DMS53 (cell line): ENCODE measurements at places on chromosomes 11 and 22.

GRCh38 chr22:27699383-27700019 lies 102.1 kb downstream of the MN1 start:
- DNase-seq = no peak

DNA sequence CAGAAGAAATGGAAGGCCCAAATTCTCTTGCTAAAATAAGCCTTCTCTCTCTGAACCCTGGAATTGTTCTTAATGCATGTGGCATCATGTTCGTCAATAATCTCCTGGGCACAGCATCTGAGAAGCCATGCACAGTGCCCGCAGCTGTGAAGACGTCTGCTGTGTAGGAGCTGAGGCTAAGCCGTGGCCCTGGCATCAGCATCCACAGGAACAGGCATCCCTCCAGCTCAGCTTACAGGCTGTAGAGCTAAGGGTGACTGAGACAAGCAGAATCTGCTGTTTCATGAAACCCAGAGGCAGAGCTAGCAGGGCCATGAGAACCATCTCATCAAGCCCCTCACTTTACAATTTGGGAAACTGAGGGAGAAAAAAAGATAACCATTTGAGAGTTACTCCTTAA lies 60.6 kb downstream of the SEZ6L start:
- no peak for DNase-seq

DNA sequence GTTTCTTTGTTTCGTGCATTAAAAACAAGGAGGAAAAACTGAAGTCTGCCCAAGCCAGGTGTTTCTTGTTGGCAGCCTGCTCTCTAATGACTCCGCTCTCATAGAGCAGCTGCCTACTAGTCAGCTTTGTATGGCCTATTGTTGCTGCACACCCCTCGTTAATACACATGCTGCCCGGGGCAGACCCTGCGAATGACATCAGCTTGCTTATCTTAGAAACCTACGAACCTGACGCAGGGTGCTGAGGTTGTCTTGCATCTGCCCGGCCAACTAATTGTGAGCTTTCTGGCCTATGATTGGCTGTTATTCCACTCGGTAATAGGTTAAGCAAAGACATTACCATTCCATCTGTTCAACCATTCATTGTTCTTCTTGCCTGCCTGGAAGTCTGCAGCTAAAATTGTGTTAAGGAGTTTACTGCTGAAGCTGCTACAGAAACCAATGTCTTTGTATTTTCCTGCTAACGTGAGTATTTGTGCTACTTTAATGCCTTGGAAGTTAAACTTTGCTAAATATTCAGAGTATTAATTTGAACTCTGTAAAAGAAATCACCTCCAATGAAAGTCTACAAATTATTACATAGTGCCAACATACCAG lies 37.5 kb downstream of the ZC3H12C start:
- DNase-seq = peak; percentile 6

- DNase-seq = no peak
Measured at GRCh38 chr22:26556904-26557303, 33.0 kb downstream of the TPST2 start.

DNA sequence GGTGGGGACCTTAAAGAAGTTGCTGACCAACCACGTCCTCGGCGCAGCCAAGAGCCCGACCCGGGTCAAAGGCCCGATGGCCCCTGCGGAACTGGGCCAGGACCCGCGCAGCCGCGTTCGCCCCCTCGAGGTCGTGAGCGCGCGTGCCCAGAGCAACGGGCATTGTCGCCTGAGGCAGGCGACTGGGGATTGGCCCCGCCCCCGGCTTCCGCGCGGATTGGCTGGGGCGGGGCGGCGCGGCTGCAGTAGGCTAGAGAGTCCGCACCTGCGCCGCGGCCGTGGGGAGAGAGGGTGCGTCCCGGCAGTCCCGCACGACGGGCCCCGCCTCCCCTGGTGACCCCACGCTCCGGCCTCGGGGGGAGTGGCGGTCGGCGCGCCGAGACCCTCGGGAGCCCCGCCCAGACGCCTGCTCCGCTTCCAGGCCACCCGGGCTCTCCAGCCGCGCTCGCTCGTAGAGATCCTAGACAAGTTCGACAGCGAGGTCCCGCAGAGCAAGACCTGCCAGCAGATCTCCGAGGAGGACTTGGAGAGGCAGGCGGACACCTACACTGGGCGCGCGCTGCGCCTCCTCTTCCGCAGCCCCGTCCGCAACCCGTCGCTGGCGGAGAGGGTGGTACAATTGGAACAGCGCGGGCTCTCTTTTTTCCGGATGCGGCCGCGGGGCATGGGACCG lies 8.3 kb upstream of the PPIL2 start:
- peak; percentile 85 for DNase-seq

DNA sequence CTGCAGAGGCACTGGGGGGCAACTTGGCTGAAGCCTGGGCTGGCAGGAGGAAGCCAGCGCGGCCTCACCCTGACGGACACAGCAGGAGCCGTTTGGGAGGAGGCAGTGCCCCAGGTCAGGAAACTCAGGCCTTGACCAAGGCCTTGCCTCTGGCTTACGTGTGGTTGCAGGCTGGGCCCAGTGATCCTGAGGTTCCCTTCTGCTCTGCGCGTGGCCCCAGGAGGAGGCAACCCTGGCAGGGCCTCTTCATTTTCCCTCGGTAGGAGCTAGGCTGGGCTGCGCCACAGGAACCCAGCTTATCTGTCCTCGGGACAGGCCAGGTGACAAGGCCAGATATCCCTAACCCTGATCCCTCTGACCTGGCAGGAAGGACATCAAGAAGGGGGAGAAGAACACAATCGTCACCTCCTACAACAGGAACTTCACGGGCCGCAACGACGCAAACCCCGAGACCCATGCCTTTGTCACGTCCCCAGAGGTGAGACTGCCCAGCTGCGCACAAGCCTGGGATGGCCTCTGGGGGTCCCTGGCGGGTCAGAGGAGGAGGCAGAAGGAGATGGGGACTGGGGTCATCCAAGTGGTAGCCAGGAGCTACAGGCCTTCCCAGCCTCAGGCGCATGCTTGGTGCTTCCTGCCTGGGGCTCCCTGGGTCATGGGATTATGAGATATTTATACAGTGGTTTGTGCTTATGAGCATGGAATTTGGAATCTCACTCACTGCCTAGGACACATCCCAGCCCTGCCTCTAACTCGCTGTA lies 20.6 kb downstream of the POLR3H start:
- DNase-seq = no peak

- no peak for DNase-seq
Measured at GRCh38 chr22:43017525-43018460, 2.8 kb upstream of the PACSIN2 start.

GRCh38 chr11:9982796-9983579 lies 311.0 kb downstream of the SBF2 start:
- DNase-seq = peak; percentile 44

DNA sequence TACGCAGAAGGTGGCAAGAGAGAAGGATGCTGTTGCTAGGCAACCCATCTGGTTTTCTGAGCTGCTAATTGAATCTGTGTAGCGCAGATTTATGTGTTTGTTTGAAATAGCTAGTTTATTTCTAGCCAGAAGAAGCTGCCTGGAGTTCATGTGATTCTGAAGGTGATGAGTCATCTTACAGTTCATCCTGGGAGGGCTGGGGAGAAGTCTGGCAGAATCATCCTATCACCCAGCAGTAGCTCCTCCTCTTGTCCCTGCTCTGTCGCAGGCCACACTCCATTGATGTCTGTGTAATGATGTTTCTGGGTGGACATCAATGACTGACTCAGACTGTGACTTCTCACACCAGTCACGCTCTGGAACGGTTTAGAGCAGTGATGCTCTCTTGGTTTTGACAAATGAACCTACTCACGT lies 4.8 kb upstream of the FBXO7 start:
- peak; percentile 35 for DNase-seq

DNA sequence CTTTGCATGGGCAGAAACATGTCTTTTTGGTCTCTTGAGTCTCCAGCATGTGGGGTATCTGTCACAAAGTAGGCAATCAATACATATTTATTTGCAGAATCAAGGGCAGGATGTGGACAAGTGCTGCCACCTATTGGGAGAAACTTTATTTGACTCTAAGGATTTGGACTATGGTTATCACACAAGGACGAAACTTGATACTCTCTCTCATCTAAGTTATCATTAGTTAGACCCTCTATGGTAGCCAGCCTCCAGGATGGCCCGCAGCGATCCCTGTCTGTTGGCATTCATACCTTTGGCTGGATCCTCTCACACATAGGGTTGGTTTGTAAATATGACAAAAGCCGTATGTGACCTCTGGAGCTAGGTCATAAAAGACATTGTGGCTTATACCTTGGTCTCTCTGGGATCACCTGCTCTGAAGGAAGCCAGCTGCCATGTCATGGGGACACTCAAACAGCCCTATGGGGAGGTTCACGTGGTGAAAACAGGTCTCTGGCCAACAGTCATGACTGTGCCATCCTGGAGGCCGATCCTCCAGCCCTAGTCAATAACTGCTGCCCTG lies 1.1 kb upstream of the FBXO7 start:
- DNase-seq = peak; percentile 64

GRCh38 chr11:66818231-66818955 lies 24.8 kb upstream of the RCE1 start:
- DNase-seq = no peak
